Ecto neural progenitor cell (in vitro differentiated cells): ENCODE measurements at places on chromosomes 16 and 17.
A peak's percentile ranks its signal among the peaks of the same experiment; 100 is the strongest.

GRCh38 chr16:54282928-54283724 is 3.5 kb downstream of the IRX3 start:
- peak; percentile 60 for DNase-seq

DNA sequence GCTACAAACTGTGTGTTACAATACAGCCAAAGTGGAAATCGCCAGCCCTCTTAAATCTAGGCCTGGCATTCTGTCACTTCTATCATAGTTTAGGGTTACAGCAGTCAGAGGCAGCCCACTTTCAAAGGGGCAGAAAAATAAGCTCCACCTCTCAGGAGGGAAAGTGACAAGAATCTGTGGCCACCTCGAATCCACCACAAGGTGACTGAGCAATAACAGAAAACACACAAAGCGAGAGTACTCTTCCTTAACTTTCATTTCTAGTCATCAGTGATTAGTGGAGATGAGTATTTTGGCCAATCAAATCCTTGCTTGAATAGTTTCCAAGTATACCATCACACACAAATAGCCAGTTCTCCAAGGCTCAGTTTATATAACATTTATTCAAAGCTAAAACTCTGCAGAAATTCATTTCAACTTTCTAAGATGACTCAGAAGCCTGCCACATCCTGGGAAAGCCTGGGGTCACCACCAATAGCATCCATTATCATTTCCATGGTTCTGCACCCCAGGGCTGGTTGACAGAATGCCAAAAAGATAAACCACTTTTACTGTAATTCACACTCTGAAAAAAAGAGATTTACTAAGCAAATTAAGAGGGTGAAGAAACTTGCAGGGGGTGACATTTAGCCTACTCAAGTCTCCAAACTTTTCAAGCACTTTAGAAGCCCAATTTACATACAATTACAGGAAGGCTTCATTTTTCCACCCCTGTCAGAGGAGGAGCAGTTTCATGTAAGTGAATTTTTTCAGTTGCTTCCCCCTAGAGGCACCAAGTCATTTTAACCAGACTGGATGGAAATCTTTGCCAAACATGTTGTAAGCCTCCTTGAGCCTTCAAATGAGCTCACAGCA is 66.8 kb downstream of the SALL1 start:
- no peak for DNase-seq

DNA sequence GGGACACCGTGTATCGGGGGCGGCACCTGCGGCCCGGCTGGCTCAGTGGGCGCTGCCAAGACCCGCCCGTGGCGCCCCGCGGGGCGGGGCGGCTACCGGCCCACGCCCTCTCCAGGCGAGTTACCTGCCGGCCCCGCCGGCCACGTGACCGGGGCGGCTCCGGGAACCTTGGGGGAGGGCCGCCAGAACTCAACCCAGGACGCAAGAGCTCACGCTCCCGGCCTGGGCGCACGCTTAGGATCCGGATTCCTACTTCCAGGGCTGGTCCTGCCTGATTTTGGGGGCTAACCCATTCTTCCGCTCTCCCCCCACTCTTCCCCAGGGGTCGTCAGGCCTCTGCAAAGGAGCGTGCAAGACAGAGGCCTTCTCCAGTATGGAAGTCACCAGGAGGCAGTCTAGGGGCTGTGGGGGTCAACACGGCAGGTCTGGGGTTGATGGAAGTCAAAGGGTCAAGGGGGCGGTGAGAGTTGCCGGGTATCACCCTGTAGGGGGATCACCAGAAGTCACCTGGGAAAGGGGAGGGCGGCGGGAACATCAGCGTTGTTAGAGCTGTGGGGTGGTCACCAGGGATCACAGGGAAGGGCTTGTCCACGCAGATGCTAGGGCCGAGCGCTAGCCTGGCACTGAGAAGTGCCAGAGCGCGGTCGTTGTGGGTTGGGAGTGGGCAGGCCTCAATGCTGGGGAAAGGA is 354 bp upstream of the ESRP2 start:
- DNase-seq, result no peak

DNA sequence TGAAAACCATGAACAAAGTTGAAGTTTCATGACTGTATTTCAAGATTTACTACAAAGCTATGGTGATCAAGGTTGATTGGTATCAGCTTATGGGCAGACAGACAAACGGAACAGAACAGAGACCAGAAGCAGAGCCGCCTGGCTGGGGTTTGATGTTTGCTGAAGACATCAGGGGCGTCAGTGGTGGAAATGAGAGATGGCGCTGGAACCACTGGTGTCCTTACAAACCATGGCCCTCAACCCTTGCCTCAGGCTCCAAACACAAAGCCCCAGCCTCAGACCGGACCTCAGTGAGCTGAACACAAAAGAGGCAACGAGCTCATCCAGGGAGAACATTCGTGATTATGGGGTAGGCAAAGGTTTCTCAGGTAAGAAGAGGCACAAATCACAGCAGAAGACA is 113.0 kb upstream of the METRNL start:
- peak; percentile 30 for DNase-seq

DNA sequence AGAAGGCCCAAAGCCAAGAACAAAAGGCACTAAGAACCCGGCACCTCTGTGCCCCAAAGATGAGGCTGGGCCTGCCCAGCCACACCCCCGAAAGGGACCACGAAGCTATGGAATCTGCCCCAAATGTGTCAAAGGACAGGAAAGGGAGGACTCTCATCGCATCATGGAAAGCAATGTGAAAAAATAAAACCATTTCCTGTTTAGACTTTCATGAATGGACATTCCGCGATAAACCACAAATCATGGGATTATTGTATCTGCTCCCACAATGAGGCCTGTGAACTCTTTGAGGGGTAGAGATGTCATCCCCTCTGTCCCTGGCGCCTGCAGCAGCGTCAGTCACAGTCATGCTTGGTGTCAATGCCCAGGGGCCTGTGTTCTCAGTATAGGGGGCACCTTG is 135.0 kb downstream of the COPRS start:
- DNase-seq, result no peak
